Glutamatergic neuron (in vitro differentiated cells): ENCODE measurements at places on chromosomes 6 and 20. TPM values are rescaled to one million over a fixed set of nuclear protein-coding genes. Genes with fewer than 3 reads are reported as not detected.

Gene MAPK13
- 4.2 TPM for total RNA-seq

Gene APOM
- total RNA-seq: 1.5 TPM

Gene LSM2
- 68.2 TPM for total RNA-seq

Gene TMEM244
- not detected for total RNA-seq

Gene PI16
- total RNA-seq: not detected

Gene GINS1
- total RNA-seq: 5.3 TPM

Gene C2
- not detected for total RNA-seq

Gene GRM1
- 0.17 TPM for total RNA-seq

Gene GABRR1
- not detected for total RNA-seq

Gene NOX3
- total RNA-seq: not detected

Gene FAM83B
- total RNA-seq: not detected

Gene PSORS1C1
- not detected for total RNA-seq

Gene ARMC2
- 6.9 TPM for total RNA-seq

Gene ZNF451
- 79.6 TPM for total RNA-seq

Gene SLC44A4
- not detected for total RNA-seq

Gene ARMH2
- total RNA-seq: 0.54 TPM

Gene TUBB2B
- total RNA-seq: 1,777 TPM

Gene MOG
- not detected for total RNA-seq

Gene IPCEF1
- total RNA-seq: 0.61 TPM

Gene MUCL3
- total RNA-seq: not detected

Gene FAM217B
- 14.8 TPM for total RNA-seq

Gene MYB
- total RNA-seq: 0.56 TPM

Gene PNLDC1
- not detected for total RNA-seq

Gene MCCD1
- total RNA-seq: not detected

Gene COX4I2
- not detected for total RNA-seq

Gene TPMT
- total RNA-seq: 3.4 TPM

Gene ULBP3
- 7.5 TPM for total RNA-seq

Gene TREM1
- total RNA-seq: not detected

Gene EDN3
- total RNA-seq: not detected

Gene CCDC170
- total RNA-seq: not detected

Gene ANKRD66
- not detected for total RNA-seq

Gene PPP1R10
- 99.7 TPM for total RNA-seq

Gene MOCS1
- total RNA-seq: 9.9 TPM

Gene REM1
- 2.8 TPM for total RNA-seq

Gene FKBP1C
- total RNA-seq: not detected

Gene FOXC1
- total RNA-seq: 3.3 TPM

Gene SLC26A8
- total RNA-seq: 0.29 TPM

Gene MRAP2
- total RNA-seq: 5.1 TPM

Gene ADIG
- total RNA-seq: not detected

Gene ENPP3
- total RNA-seq: not detected

Gene ZNF343
- 15.5 TPM for total RNA-seq

Gene SDC4
- total RNA-seq: 0.61 TPM

Gene ZC3H12D
- total RNA-seq: 48.7 TPM

Gene TGM2
- not detected for total RNA-seq

Gene MOXD1
- total RNA-seq: not detected

Gene PRRT1
- total RNA-seq: 5.1 TPM
